ENCODE measurements at places on chromosomes 1 and 21. TPM values are rescaled to one million over a fixed set of nuclear protein-coding genes. Genes with fewer than 3 reads are reported as not detected.

- DNase-seq, result no peak
Observed at GRCh38 chr1:157955221-157955620, 38.2 kb upstream of the KIRREL1 start.

DNA sequence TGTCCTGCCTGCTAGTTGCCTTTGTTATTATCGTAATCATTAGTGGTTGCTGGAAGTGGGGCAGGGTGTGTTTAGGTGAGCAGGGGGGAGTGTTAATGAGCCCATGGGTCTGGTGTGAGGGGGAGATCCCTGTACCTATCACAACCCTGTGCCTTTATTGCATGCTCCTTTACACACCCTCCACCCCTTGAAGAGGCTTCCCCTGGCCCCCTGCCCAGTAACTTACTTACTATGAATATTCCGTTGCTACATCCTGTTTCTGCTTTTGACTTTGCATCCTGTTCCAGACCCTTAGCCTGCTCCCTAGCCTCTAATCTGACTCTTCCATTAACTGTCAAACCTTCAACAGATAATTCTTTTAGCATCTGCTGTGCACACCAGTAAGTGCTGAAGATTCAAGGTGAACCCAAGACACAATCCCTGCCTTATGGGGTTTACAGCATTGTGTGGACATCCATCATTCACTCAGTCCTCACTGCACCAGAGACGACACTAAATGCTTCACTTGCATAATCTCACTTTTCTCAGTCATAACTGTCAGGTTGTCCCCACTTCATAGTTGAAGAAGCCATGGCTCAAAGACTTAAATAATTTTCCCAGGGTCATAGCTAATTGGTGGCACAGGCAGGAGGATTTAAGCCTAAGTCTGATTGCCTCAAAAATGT lies 47.9 kb downstream of the CDC7 start:
- DNase-seq, result no peak

DNA sequence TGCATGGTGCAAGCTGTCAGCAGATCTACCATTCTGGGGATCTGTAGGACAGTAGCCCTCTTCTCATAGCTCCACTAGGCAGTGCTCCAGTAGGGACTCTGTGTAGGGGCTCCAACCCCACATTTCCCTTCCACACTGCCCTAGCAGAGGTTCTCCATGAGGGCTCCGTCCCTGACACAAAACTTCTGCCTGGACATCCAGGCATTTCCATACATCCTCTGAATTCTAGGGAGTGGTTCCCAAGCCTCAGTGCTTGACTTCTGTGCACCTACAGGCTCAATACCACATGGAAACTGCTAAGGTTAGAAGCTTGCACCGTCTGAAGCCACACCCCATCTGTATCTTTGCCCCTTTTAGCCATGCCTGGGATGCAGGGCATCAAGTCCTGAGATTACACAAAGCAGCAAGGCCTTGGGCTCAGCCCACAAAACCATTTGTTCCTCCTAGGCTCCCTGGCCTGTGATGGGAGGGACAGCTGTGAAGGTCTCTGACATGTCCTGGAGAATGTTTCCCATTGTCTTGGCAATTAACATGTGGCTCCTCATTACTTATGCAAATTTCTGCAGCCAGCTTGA lies 117.0 kb upstream of the NFIA start:
- DNase-seq, result no peak

GRCh38 chr1:229154811-229155210 lies 116.1 kb upstream of the RAB4A start:
- DNase-seq, result no peak

DNA sequence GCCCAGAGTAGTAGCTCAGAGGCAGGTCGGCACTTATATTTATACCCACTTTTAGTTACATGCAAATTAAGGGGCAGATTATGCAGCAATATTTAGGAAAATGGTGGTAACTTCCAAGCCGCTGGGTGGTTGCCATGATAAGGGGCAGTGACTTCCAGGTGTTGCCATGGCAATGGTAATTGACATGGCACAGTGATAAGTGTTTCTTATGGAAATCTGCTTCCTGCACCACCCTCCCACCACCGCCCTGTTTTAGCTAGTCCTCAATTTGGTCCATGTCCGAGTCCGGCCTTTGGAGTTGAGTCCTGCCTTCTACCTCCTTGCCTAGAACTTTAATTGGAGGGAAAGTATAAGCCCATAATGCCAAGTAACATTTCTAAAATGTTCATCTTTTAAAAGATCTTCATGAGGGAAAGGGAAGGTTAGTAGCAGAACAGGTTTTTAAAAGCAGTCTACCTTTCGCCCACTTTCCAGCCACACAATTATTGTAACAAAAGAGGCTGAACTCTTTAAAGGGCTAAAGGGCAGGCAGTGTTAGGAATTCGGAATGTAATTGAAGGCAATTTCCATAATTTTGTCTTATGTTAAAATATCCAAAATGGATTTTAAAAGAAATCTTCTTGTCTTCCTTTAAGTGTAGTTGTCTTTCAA lies 21.7 kb downstream of the ZBTB8B start:
- DNase-seq, result no peak

GRCh38 chr1:183331091-183331742 lies 87.0 kb downstream of the NMNAT2 start:
- DNase-seq, result no peak

GRCh38 chr21:42063571-42064521 lies 7.3 kb upstream of the UMODL1 start:
- peak; percentile 64 for DNase-seq

- DNase-seq, result no peak
Observed at GRCh38 chr1:231973830-231974229, 347.2 kb downstream of the DISC1 start.

- peak; percentile 10 for DNase-seq
Observed at GRCh38 chr1:244050014-244050834, 859 bp upstream of the ZBTB18 start.

DNA sequence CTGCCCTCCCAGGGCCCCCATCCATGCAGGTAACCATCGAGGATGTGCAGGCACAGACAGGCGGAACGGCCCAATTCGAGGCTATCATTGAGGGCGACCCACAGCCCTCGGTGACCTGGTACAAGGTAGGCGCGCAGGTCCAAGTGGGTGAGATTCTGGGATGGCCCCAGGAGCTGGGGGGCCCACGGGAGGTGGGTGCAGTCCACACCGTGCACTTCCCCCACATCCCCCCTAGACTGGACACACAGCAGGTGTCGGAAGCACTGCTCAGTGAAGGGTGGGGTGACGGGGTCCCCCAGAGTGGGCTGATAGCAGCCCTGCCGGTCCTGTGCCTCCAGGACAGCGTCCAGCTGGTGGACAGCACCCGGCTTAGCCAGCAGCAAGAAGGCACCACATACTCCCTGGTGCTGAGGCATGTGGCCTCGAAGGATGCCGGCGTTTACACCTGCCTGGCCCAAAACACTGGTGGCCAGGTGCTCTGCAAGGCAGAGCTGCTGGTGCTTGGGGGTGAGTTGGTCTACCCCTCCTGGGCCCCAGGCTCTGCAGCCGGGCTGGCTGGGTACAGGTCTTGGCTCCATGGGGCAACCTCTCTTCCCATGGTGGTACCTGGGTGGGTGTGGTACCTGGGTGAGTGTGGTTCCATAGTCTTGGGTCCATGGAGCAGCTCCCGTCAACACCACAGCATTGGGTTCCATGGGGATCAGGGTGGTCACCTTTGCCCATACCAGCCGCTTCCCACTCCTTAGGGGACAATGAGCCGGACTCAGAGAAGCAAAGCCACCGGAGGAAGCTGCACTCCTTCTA lies 40.4 kb downstream of the TRIM11 start:
- DNase-seq, result no peak

DNA sequence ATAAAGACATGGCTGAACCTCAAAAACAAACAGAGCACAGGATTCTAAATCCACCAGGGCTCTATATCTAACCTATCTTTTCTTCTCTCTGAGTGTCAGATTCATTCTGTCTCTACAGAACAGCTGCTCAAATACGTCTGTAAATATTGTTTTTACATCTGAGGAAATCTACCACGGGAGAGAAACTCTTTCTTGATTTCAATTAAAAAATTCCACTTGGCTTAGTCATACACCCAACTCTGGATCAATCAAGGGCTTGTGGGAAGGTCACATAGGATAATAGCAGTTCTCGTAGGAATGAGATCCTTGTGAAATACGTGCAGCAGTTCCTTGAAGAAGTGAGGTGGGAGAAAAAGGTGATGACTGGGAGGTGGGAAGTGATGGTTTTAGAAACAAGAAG lies 1355.7 kb upstream of the ADGRL2 start:
- DNase-seq, result no peak

The ADAMTS4 gene
- 0.07 TPM for polyA plus RNA-seq

The YIPF1 gene
- 22.3 TPM for polyA plus RNA-seq

The EXO5 gene
- polyA plus RNA-seq, result 4.5 TPM

The SLC5A9 gene
- not detected for polyA plus RNA-seq

The LAX1 gene
- 29.2 TPM for polyA plus RNA-seq

The CLDN8 gene
- not detected for polyA plus RNA-seq

The CTSS gene
- 111 TPM for polyA plus RNA-seq

The SELP gene
- 0.69 TPM for polyA plus RNA-seq

The RGS8 gene
- not detected for polyA plus RNA-seq

The SLC9A1 gene
- polyA plus RNA-seq, result 4.5 TPM

The TRIM67 gene
- polyA plus RNA-seq, result not detected
